NCI-H1417 treated with DMSO at 0.1 percent for 48 hours (cell line): ENCODE measurements at places on chromosomes 6 and 20.

GRCh38 chr6:90285042-90285481, 11.6 kb downstream of the BACH2 start:
- DNase-seq, result no peak

DNA sequence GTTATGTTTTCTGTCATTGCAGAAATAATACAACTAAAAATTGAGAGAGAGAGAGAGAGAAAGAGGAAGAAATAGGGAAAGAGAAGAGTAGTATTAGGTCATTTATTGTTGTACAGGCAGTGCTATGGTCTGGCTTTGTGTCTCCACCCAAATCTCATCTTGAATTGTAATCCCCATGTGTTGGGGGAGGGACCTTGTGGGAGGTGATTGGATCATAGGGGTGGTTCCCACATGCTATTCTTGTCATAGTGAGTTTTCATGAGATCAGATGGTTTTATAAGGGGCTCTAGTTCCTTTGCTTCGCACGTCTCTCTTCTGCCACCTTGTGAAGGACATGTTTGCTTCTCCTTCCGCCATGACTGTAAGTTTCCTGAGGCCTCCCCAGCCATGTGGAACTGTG, 677.4 kb upstream of the CHD6 start:
- no peak for DNase-seq

DNA sequence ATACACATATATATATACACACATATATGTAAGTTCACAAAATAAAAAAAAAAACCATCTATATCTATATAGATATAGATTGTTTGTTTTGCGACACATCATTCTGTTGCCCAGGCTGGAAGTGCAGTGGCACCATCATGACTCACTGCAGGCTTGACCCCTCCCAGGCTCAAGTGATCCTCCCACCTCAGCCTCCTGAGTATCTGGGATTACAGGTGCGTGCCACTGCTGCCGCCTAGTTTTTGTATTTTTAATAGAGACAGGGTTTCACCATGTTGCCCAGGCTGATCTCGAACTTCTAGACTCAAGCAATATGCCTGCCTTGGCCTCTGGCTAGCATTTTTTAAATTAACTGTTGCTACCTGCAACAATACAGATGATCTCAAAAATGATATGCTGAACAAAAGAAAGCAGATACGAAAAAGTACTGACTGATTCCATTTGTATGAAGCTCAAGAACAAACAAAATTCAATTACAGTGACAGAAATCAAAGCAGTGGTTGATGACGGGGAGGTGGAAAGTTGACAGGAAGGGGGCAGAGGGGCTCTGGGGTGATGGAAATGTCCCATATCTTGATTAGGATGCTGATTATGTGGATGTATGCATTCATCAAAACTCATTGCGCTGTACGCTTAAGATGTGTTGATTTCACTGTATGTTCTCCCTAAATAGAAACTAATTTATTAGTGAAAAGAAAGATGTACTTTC, 49.6 kb downstream of the ATXN1 start:
- no peak for DNase-seq

DNA sequence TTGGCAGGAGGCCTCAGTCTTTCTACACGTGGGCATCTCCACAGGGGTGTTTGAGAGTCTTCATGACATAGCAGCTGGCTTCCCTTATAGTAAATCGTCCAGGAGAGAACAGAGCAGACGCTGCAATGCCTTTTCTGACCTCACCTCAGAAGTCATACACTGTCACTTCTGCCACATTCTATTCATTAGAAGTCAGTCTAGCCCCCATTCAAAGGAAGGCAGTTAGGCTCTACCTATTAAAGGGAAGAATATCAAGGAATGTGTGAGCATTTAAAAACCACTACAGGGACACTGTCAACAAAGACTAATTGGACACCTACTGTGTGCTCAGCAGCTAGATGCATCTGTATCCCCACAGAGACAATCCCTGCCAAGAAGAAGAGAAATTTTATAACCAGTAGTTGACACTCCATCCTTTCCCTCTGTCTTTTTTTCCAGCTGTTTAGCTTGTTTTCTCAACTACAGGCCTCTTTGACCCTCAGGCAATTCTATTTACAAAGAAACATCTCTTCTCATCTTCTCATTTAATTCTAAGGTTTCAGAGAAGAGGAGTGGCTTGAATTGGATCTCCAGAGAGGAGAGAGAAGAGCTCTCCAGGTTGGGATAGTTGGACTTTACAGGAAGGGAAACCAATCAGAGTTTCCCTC, 18.6 kb downstream of the ARMC12 start:
- no peak for DNase-seq

GRCh38 chr6:43454696-43455530, 435 bp downstream of the DLK2 start:
- DNase-seq, result no peak

DNA sequence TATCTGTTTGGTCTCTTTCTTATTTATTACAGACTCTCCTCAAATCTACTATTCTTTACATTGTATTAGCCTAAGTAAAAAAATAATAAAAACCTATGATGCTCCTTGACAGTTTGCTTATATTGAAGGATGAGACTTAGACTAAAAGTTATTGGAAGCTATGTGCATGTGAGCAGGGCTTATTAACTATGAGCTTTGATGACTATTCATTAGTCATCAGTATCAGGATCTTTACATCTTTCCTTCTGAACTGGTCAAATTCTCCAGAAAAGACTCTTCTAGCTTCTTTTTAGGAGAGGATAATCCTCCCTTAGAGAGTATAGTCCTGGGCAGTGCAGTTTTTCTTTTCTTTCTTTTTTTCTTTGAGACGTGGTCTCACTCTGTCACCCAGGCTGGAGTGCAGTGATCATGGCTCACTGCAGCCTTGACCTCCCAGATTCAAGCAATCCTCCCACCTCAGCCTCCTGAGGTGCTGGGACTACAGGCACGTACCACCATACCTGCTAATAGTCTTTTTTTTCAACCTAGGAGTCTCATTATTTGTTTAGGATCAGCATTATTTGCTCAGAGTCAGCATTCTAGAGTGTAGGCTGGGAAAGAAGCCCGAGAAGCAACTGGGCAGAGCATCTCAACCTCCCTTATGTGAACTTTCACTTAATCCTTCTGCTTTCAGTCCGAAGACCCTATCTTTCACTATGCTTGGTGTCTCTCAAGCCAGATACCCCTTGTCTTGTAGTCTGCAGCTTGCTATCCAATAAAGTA, 37.1 kb upstream of the YWHAB start:
- no peak for DNase-seq

- DNase-seq, result no peak
Measured at GRCh38 chr6:4220558-4220957, 85.2 kb upstream of the ECI2 start.

DNA sequence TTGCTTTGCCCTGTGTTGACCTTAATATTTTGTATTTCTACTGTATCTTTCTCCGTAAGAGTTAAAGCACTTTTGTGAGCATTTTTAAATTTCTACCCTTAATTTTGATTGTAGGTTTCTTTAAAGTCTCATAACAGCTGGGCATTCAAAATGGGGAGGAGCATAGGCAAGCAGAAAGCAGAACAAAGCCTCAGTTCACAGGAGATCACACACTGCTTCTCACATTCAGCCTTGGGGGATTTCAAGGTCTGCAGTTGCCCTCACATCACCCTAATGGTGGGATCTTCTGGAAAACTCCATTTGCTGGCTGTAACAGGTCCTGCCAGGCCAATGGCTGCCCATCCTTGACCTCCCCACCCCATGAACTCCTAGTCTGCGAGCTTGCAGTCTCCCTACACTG, 292.9 kb downstream of the PHACTR1 start:
- no peak for DNase-seq

DNA sequence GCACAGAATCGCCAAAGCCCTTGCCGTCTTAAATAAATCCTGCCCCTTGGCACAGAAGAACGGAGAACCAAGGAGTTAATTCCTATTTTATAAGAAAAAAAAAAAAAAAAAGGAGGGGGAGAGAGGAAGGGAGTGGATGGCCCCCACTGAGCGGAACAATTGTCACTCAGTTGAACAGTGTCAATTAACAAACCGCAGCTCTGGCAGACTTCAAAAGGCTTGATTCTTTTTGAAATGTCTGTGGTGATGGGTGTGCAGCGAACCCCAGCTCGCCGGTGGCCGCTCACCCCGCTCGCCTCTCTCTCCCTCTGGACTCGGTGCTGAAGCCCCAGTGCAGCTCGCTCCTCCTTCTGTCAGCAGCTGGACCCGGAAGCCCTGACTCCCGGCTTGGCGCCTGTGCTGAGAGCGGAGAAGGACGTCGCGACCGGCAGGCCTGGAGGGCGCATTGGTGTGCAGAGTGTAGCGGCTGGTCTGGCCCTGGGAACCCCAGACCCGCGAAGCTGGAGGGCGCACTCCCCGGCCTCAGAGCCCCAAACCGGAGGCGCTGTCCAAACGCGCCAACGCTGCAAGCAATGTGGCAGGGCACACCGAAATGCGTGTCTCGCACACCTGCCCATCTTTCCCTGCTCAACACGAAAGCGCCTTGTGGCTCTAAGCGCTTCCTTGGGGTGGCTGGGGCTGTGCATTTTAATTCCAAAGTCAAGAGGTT, 3.4 kb downstream of the LINC00237 start:
- no peak for DNase-seq

DNA sequence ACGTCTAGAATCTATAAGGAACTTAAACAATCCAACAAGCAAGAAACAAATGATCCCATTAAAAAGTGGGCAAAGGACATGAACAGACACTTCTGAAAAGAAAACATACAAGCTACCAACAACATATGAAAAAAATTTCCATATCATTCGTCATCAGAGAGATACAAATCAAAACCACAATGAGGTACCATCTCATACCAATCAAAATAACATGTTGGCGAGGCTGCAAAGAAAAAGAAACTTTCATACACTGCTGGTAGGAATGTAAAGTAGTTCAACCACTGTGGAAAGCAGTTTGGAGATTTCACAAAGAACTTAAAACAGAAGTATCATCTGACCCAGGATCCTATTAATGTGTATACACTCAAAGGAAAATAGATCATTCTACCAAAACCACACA, 243.9 kb upstream of the RUNX2 start:
- DNase-seq, result no peak

- DNase-seq, result no peak
Measured at GRCh38 chr6:38262026-38262425, 377.7 kb downstream of the BTBD9 start.

DNA sequence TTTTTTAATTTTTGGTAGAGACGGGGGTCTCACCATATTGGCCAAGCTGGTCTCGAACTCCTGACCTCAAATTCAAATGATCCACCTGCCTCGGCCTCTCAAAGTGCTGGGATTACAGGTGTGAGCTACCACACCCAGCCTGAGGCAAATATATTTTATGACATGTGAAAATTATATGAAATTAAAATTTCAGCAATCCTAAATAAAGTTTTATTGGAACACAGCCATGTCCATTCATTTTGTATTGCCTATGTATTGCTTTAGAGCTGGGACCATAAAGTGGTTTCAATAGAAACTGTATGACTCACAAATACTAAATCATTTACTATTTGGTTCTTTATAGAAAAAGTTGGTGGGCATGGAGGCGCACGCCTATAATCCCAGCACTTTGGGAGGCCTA, 32.0 kb upstream of the GCM1 start:
- DNase-seq, result no peak

GRCh38 chr6:30450909-30451841, 38.1 kb upstream of the HLA-E start:
- DNase-seq, result no peak

DNA sequence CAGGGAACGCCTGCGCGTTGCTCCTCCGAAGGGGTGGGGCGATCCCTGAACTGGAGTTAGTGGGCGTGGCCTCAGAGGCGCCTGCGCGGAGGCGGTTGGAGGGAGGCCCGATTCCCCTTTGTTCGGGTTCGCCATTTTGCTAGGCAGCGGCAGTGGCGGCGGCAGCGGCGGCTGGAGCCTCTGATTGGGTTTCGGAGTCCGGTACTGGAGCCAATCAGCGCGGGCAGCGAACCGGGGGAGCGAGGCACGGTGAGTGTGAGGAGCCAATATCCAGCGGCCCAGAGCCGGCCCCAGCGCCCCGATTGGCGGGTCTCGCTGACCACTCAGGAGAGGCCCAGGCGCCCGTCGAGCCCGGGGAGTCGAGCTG, at the start of gene NFYA:
Gene NFYA (plus strand): TSS at position 139 of the 367 bp plus-strand sequence. CDS start 6,116 bp downstream, outside the sequence.
- DNase-seq, result no peak

DNA sequence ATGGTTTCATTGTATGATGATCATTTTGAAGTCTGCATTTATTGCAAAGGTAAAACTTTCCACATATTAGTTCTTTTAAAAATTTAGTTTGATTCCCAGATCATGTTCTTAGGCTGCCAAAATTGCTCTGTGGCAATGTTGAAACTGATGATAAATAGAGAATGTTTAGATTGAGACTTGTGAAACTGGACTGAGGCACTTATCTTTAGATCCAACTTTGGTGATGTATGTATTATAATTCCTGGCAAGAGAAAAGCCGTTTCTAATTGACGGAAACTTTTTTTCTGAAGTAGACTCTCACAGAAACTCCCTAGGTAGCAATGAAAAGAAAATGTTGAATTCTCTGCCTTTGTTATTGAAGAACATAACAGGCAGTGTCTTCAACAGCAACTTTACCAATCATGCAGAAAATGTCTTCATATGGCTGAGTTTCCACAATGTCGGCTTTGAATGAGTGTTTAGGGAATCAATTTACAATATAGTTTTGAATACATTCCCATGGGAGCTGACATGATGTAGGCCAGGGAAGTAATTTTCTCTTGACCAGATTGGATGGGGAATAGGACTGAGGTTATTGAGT, 456.2 kb downstream of the CD109 start:
- no peak for DNase-seq

- DNase-seq, result no peak
Measured at GRCh38 chr6:156976216-156977127, 199.3 kb downstream of the ARID1B start.

GRCh38 chr6:83068616-83069015, 1.1 kb downstream of the DOP1A start:
- DNase-seq, result no peak

- no peak for DNase-seq
Measured at GRCh38 chr6:137933696-137934095, 66.6 kb downstream of the TNFAIP3 start.

DNA sequence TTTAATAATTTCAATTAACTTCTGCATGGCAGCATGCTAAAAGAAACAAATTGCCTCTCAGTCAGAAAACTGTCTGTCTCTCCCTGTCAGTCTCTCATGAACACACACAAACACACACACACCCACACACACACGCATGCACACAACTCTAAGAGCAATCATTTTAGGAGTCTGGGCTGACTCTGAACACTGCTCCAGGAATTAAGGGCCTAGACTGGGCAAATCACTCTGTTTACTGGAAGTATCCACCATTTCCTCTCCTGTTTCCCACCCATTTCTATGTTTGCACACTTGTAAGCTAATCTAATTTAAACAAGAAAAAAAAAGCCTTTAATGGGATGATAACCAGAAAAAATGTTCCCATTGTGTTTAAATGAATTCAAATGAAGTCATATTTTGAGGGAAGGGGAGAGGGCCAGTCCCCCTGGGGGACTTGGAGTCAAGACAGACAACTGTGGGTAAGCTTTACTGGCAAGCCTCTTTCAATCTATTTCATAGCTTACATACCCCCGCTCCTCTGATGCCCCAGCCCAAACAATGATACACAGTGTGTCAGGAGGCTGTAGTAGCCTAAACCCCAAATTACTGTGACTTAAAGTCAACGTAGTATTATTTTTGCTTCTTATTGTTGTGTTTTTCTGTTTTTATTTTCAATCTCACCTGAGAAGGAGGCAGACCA, 447.8 kb upstream of the FLRT3 start:
- DNase-seq, result no peak

GRCh38 chr20:40431611-40432010, 257.4 kb downstream of the MAFB start:
- DNase-seq, result no peak

- DNase-seq, result no peak
Measured at GRCh38 chr20:44720621-44720996, 5.4 kb downstream of the CCN5 start.

- no peak for DNase-seq
Measured at GRCh38 chr6:25944688-25945574, 14.4 kb upstream of the SLC17A2 start.
